GM03348 (cell line): ENCODE measurements at places on chromosomes 1 and 21.

GRCh38 chr1:228320394-228320793 is 86.2 kb downstream of the TRIM11 start:
- no peak for DNase-seq

DNA sequence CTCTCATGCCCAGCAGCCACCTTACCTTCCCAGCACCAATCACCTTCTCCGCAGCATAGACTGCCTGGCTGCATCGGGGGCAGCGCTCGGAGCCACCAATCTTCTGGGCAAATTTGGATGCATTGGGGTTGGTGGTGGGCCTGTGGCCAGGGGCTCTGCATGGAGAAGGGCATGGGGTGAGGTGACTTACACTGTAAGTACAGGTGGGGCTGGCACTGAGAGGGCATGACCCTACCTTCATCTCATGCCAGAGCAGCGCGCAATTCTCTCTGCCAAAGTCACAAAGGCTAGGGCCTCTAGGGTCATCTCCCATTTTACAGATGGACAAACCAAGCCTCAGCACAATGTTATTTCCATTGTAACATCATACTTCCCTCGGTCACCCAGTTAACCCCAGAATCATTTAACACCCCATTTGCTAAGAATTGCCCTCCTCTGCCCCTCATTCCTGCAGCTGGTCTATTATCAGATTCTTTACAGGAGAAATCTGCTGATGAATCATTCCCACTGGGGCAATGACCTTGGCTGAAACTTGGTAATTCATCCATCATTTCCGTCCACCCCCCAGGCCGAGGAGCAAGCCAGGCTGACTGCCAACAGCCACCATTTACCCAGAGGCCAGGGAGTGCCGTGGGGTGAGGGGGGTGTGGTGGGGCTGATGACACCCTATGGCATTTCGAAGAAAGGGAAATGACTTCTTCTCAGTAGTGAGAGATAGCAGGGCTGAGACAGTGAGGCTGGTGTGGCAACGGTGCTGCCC is 17.9 kb downstream of the CSRP1 start:
- peak; percentile 95 for DNase-seq

GRCh38 chr1:242187171-242187570 is 188.3 kb upstream of the MAP1LC3C start:
- no peak for DNase-seq

- no peak for DNase-seq
Measured at GRCh38 chr1:221881805-221882581, 140.1 kb upstream of the DUSP10 start.

DNA sequence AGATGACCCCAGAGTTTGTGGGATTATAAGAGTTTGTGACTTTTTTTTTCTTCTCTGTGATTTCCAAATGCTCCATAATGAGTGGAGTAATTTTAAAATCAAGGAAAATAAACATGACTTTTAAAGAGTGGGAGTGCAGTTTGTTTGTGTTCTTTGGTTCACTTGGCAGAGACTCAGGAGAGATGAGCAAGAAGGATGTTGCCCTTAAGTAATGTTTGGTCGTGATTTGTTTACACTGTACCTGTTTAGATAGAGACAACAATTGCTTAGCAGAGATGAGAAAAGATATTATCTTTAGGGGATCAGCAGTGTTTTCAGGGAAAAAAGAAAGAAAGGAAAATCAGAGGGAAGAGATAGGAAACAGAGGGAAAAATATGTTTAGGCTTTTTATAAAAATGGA is 170.8 kb downstream of the ADSS2 start:
- no peak for DNase-seq

- DNase-seq, result no peak
Measured at GRCh38 chr1:230312676-230313075, 113.5 kb downstream of the PGBD5 start.

DNA sequence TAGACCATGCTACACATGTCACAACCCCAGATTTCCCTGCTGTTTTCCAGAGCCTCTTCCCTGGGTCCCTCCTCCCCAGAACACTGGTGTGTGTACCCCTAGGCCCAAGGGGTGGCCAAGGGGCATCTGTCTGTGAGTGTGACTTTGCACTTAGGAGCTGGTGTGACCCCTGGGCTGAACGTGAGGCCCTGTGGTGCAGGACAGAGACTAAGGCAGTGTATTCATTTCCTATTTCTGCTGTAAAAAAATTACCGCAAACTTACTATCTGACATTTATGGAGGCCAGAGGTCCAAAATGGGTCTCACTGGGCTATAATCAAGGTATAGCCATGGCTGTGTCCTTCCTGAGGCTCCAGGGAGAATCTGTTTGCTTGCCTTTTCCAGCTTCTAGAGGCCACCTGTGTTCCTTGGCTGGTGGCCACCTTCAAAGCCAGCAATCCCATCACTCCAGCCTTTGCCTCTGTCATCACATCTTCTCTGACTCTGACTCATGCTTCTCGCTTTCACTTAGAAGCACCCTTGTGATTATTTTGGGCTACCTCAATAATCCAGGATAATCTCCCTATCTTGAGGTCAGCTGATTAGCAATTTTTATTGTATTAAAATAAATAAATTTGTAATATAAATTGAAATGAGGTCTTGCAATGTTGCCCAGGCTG is 24.0 kb upstream of the ELOA start:
- DNase-seq, result no peak

GRCh38 chr1:40980068-40980452 is 564 bp downstream of the CTPS1 start:
- DNase-seq, result no peak

DNA sequence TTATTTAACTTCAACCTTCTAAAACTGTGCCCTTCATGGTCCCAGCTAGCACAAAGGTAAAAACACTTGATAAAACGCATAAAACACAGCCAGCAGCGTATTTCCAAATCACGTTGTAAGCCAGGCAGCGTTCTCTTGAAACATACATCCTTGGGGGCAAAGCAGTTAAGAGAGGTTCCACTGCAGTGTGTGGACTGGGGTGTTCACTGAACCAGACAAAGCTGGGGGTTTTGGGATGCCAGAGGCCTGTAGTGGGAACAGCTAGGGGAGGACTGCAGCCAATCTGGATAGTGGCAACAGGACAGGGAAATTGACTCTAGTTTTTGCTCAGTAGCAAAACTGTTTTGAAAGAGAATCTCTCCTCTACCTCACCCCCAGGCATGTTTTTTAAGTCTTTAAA is 21.5 kb upstream of the ATP5PO start:
- no peak for DNase-seq

DNA sequence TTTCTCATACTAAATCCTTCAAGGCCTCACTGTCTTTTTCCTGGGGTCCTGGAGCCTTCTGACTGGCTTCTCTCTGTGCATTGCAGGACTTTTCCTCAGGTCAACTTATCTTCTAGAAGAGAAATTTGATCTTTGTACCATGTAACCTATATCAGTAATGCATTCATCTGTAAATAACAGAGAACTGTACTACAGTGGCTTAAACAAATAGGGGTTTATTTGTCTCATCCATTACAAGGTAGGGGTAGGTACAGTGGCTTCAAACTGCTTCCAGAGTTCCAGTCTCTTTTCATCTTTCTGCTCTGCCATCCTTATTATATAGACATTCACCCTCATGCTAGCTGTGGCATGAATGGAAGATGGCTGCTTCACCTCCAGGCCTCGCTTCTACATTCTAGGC is 29.5 kb upstream of the GTF2B start:
- DNase-seq, result no peak
